NCI-H1930 (cell line): ENCODE measurements at places on chromosomes 6 and 20.

GRCh38 chr6:31128093-31128676 lies 7.9 kb upstream of the CDSN start:
- DNase-seq = peak; percentile 19

GRCh38 chr20:17339000-17339399 lies 112.2 kb downstream of the PCSK2 start:
- DNase-seq = no peak

- no peak for DNase-seq
These were observed 193.3 kb downstream of the UTRN start for GRCh38 chr6:144478483-144478882.

GRCh38 chr20:8012724-8013123 lies 6.8 kb downstream of the TMX4 start:
- DNase-seq = no peak

DNA sequence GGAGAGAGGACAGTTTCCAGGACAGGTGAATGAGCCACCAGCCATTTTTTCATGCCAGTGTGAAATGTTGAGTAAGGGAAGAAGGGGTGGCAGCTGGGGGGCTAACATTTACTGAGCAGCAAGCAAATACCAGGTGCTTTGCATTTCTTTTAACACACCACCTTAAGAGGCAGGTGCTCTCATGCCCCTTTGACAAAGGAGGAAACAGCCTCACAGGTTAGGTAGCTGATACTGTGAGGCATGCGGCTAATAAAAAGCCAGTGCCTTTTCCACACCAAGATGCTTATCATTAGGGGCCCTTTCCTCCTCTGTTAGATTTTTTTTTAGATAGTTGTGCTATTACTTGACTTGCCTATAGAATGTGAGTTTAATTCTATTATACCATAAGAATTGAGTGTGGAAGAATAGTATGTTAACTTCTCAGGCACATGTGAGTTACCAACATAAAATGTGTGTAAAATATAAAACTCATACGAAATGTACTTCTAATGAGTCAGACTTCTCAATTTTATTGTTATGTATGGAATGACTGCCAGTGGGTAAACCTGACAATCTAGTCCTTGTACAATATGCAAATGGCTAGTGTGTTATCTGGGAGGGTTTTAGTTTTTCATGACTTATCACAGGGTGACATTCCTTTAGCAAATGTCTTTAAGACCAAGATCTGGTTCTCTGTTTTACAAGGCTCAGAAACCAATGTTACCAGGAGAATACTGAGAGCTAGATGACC lies 260.0 kb downstream of the TMEM242 start:
- DNase-seq = no peak

- no peak for DNase-seq
These were observed 18.9 kb downstream of the MANBAL start for GRCh38 chr20:37308086-37309050.

- no peak for DNase-seq
These were observed 1038.4 kb downstream of the EPHA7 start for GRCh38 chr6:92380803-92381601.
